ENCODE measurements at places on chromosomes 7 and 10. TPM values are rescaled to one million over a fixed set of nuclear protein-coding genes. Genes with fewer than 3 reads are reported as not detected.
A peak's percentile ranks its signal among the peaks of the same experiment; 100 is the strongest.

DNA sequence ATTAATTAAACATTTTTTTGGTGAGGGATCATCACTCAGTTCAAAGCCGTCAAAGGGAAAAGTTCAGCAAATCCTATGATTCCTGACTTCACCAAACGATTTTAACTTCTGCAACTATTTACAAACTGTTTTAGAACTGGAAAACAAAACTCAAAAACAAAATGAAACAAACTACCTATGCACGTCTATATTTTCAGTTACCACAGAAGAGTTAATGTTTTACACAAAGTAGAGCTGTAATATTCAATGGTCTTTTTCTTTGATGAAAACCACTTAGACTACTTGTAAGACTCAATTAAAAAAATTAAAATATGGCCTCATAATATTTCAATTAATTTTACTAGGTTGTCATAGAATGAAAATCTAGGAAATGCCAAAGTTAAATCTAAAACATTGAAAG is 131.5 kb downstream of the ATE1 start:
- H3K27me3 ChIP-seq: no peaks in the 10 kb centered on the region
- H3K4me3 ChIP-seq: no peak overlapping the region
- peaks cover 3% of the 10 kb centered on the region for H3K36me3 ChIP-seq
- no peak overlapping the region for H3K27ac ChIP-seq
- DNase-seq: no peak

The OPN1SW gene
- not detected for total RNA-seq

DNA sequence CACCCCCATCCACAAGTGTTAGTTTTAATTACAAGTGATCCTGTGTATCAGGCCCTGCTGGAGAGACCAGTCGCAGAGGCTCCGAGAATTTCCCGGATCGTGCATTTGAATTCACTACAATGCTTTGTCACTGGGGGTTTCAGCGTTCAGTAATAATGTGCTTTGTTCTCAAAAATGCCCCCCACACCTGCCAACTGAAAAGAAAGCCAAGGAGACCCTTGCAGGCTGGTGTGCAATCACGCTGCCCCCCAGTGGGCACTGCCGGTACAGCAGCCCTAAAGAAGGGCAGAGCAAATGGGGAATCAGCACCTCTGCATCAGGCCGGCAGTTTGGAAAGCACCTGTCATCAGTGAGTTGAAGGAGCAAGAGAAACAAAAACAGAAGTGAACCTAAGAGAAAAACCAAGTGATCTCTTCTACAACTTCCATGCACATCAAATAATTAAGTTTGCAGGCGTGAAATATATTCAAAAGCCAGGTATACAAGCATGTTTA is 177.6 kb downstream of the PARD3 start:
- peak; percentile 75 for DNase-seq
- H3K4me3 ChIP-seq: no peak overlapping the region
- no peak overlapping the region for H3K27ac ChIP-seq
- H3K4me1 ChIP-seq: peaks cover 4% of the 10 kb centered on the region
- H3K27me3 ChIP-seq: no peaks in the 10 kb centered on the region

DNA sequence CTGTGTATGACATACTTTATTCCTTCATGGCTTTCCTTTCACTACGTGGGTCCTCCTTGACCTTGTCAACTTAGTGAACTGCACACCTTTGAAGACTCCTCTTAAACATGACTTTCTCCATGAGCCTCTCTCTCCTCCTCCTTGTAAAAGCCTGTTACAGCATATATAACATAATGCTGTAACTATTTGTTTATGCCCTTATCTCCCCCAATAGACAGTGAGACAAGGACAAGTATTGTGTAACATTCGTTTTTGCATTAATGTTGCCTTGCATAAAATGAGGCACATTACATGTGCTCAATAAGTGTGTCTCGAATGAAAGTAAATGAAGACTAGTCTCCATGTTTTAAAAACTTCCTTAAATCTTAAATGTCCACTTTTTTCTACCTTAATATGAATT is 4.3 kb upstream of the LAMB1 start:
- H3K27me3 ChIP-seq: peaks cover 5% of the 10 kb centered on the region
- no peaks in the 10 kb centered on the region for H3K36me3 ChIP-seq
- H3K4me3 ChIP-seq: no peak overlapping the region
- no peak for DNase-seq

The ENTPD1 gene
- 6.2 TPM for total RNA-seq

The CNNM1 gene
- total RNA-seq: not detected

The FEZF1 gene
- total RNA-seq: not detected

GRCh38 chr7:158248816-158249215 is 338.8 kb downstream of the PTPRN2 start:
- no peaks in the 10 kb centered on the region for H3K27me3 ChIP-seq
- H3K4me1 ChIP-seq: no peaks in the 10 kb centered on the region
- DNase-seq: no peak
- no peak overlapping the region for H3K4me3 ChIP-seq
- no peaks in the 10 kb centered on the region for H3K36me3 ChIP-seq
- H3K27ac ChIP-seq: no peak overlapping the region
